Stimulated activated CD4-positive, alpha-beta T cell treated with anti-CD3 and anti-CD28 coated beads, Interleukin-1b, Interleukin-23, amount 100 ng/mL, for 1 hour (primary cell): ENCODE measurements at places on chromosomes 4 and X.

DNA sequence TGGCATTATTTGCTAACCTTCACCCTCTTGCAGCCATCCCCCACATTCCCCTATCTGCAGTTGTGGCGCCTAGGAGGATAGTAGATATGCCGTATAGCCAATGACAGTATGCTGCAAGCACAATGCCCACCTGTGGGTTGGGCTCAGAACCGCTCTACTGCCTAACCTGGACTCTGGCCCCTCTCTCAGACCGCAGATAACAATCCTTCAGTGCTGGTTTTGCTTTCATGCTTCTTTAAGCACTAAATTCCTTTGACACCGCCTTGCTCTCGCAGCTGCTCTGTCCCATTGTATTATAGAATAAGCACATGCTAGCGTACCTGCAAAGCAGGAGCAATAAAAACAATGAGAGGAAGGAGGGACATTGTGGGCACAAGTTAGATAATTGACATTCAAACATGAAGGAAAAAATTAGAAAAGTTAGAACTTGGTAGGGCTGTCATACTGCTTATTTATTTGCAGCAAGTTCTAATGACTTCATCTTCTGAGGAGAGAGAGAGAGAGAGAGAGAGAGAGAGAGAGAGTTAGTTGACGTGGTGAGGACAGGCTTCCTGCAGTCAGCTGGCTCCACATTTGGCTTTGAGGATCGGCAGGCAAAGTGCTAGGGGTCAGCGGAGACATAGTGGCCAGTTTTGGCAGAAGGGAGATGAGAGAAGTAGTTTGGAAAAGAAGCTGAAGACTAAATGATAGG is 55.8 kb downstream of the WWC2 start:
- DNase-seq = no peak

DNA sequence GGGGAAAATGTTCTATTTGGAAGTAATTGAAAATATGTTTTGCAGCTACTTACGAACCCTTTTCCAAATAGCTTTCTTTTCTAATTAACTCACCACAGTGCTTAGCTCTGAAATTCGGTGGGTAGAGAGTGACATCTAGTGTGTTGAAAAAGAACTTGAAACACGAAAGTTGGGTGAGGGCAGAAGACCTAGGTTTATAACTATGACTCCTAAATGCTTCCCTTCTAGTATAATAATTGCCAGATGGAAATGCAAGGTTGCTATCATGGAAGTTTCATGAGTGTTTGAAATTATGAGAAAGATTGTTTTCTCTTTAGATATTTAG is 77.3 kb upstream of the NOCT start:
- no peak for DNase-seq

DNA sequence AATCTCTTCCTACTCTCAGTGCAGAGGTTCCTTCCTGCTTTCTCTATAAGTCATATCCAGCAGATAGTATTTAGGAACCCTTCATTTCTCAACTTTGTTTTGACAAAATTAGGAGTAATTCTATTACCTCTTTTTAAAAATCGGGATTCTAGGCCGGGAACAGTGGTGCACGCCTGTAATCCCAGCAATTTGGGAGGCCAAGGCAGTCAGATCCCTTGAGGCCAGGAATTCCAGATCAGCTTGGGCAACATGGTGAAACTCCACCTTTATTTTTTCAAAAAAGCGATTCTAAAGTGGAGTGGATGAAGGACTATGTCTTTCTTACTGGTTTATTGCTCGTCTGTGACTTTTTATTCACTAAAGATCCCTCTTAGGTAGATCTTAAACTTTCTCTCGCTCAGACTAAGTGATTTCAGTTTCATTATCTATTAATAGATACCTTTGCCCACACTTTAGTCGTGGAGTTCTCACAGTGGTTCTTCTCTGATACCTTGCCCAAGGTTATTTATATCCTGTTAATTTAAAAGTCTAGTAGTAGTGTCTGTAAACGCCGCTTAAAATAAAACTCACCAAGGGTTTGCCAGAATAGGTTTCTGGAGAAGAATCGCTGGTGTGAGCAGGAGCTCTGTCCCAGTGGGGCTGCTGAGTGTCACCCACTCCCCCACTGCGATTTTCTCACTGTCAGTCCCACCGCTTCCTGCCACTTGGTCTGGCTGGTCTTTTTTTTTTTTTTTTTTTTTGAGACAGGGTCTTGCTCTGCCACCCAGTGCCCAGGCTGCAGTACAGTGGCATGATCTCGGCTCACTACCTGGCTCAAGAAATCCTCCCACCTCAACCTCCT is 27.0 kb upstream of the TMEM131L start:
- no peak for DNase-seq

DNA sequence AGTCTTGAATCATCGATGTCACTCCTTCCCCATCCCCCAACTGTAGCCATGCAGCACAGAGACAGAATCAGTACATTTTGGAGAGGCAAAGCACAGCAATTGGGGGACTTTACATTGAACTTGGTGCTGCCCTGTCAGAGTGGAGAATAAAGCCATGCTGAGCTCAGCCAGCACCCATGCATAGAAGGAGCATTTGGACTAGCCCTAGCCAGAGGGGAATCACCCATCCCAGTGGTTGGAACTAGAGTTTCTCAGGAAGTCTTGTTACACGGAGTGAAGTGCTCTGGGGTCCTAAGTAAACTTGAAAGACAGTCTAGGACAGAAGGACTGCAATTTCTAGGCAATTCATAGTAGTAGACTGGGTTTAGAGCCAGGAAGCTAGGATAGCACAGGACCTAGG is 49.6 kb downstream of the STPG2 start:
- DNase-seq = no peak

- no peak for DNase-seq
Observed at GRCh38 chrX:115898382-115899001, 272.1 kb upstream of the AGTR2 start.

DNA sequence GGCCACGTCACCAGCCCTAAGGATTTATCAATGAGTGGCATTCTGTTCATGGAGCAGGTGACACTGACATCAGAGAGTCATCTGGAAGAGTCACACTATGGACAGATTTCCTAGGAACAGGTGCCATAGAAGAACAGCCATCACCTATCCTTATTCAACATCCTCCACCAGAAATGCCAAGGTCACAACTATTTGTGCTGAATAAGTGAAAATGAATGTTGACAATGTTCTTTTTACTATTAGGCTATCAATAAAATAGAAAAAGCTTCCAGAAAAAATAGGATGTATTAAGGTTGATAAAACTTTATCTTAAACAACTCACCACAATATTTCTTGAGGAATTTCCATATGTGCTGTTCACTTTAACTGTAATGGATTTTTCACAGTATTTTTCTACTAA is 62.9 kb downstream of the HAUS3 start:
- DNase-seq = no peak

- no peak for DNase-seq
Observed at GRCh38 chr4:99483636-99484035, 27.2 kb upstream of the C4orf17 start.

DNA sequence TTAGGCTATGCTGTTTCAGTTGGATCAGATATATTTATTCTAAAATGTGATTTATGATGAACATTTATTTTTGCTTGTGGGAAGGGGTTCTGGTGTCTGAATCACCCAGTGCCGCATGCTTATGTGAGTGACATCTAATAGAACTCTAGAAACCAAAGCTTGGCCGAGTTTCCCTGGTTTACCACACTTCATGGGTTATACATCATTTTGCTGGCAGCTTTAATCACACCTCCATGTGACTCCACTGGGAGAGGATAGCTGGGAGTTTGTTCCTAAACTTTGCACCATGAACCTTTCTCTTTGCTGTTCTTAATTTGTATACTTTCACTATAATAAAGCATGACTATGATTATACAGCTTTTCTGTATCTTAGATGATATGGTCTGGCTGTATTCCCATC is 382.9 kb downstream of the INPP4B start:
- DNase-seq = no peak

DNA sequence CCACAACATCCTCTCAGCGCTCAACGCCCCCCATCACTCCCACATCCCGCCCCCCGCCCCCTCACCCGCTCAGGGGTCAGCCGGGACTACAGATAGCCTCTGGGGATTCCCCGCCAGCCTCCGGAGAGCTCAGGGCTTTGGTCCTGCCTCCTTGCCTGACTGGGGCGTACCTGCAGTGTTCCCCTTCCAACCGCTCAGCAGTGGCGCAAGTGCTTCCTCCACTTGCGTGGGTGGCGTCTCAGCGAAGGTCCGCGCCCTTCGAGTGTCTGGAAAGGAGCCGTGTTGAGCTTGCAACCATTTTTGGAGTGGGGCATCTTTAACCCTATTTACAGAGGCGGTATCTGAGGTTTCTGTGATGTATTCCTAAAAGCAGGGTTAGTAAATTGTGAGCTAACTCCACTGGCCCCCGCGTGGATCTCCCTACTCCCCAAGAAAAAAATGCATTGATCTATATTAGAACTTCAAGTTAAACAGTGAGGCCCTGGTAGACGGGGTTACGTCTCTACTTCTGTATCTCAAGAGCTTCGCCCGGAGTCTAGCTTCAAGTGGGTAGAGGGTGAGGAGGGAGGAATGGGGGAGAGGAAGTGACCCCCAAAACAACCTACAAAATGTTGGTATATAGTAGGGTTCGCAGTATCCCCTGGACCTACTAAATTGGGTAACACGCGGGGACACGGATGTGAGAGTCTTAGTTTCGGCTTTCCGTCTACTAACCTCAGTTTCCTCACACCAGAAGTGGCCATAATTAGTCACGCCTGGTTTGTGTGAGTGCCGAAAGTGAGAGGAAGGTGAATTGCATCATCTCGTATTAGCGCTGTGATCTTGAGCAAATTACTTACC is 16.1 kb downstream of the NKX3-2 start:
- DNase-seq = no peak

DNA sequence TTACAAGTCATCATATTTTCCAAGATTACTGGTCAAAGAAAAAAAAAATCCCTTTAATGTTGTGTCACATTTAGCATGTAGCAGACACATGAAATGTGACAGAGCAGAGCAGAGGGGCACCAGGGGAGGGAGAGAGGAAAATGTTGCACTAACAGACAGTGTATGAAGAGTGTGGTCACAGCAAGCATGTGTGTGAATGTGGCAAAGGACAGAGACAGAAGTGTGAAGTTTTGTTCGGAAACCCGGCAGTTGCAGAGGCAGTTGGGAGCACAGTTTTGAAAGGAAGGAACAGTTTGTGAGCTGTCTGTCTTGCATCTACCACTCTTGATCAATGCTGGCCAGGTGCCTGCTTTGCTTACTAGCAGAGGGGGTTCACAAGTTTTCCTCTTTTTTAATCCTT is 83.9 kb upstream of the MAP3K15 start:
- DNase-seq = no peak

- DNase-seq = no peak
Observed at GRCh38 chrX:71320126-71320525, 18.6 kb downstream of the ITGB1BP2 start.

GRCh38 chr4:102809190-102809589 is 18.2 kb downstream of the UBE2D3 start:
- no peak for DNase-seq

- DNase-seq = no peak
Observed at GRCh38 chrX:1464971-1465285, 12.2 kb upstream of the ASMTL start.

DNA sequence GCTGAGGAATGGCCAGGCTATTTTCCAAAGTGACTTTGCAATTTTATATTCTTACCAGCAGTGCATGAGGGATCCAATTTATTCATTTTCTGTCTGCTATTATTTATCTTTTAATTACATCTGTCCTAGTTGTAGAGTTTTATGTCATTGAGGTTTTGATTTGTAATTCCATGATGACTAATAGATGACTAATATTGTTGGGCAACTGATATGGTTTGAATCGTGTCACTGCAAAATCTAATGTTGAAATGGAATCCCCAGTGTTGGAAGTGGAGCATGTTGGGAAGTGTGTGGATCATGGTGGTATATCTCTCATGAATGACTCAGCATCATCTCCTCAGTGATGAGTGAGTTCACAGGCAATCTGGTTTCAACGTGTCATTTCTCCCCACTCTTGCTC is 201.5 kb downstream of the TBX22 start:
- DNase-seq = no peak

GRCh38 chr4:1053080-1053661 is 41.7 kb downstream of the FGFRL1 start:
- DNase-seq = no peak

GRCh38 chr4:146112389-146112788 is 63.1 kb upstream of the LSM6 start:
- DNase-seq = no peak

DNA sequence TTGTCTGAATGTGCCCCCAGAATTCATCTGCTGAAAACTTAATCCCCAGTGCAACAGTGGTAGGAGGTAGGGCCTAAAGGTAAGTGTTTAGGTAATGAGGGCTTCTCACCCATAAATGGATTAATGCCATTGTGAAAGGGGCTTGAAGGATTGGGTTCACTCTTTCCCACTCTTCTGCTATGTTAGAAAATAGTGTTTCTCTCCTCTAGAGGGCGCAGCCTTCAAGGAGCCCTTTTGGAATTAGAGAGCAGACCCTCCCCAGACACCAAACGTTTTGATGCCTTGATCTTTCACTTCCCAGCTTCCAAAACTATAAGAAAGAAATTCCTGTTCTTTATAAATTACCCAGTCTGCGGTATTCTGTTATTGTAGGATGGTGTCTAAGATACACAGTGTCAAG is 706.4 kb downstream of the SMARCA1 start:
- no peak for DNase-seq

GRCh38 chr4:52935317-52935716 is 73.2 kb downstream of the RASL11B start:
- DNase-seq = no peak

- DNase-seq = no peak
Observed at GRCh38 chr4:65066106-65066505, 604.2 kb downstream of the EPHA5 start.

GRCh38 chrX:74535086-74535407 is 79.4 kb downstream of the RLIM start:
- DNase-seq = no peak

GRCh38 chrX:7117587-7117986 is 29.9 kb upstream of the STS start:
- no peak for DNase-seq

GRCh38 chrX:15672881-15673280 is 8.3 kb upstream of the CLTRN start:
- no peak for DNase-seq

DNA sequence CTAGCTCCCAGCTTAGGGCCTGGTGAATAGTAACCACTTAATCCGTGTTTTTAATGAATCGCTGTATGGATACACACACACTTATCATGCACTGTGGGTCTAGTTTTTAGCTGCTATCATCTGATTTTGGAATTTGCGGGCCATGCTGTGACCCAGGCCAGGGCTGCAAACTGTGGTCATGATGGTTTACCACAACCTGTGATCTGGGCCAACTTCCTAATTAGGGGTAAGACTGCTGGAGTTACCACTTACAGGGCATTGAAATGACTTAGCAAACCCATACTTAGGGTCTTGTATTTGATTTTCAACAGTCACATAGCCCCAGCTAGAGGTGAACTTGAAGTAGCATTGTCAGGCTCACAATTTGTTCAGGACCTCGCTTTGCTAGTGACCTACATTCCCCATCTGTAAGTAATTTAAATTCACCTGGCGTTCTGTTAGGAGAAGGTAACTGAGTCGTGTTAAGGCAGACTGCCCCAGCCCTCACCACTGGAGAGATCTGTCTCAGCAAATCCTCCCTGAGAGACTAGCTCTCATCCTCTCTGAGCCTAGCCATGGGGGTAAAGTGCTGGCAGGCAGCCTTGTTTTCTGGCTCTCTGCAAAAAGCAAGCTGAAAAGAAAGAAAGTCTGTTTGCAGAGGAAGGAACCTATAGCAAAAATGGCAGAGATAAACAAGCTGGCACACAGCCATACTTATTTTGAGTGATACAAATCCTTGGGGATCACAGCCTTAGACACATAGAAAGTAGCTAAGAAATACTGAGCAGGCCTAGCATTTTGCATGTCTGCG is 33.8 kb upstream of the EGFL6 start:
- DNase-seq = no peak

- DNase-seq = no peak
Observed at GRCh38 chrX:71958281-71958675, 47.6 kb downstream of the NHSL2 start.
